Prostate gland (tissue), 2 donors: ENCODE measurements at places on chromosomes 7 and 10. TPM values are rescaled to one million over a fixed set of nuclear protein-coding genes. Genes with fewer than 3 reads are reported as not detected.

- no peak overlapping the region for H3K27ac ChIP-seq
- no peaks in the 10 kb centered on the region for H3K36me3 ChIP-seq
- H3K4me3 ChIP-seq: no peak overlapping the region
- H3K4me1 ChIP-seq: no peaks in the 10 kb centered on the region
Observed at GRCh38 chr10:13924040-13924725, 337.4 kb downstream of the PRPF18 start.

GRCh38 chr10:114499630-114500190 lies 95.4 kb upstream of the AFAP1L2 start:
- no peak overlapping the region for H3K4me3 ChIP-seq
- H3K27ac ChIP-seq: peak overlapping the region; percentile 55
- H3K36me3 ChIP-seq: no peaks in the 10 kb centered on the region
- DNase-seq: peak; percentile 77

GRCh38 chr10:124107072-124107471 lies 13.7 kb upstream of the CHST15 start:
- no peaks in the 10 kb centered on the region for H3K27me3 ChIP-seq
- H3K27ac ChIP-seq: peak overlapping the region; percentile 72
- H3K4me1 ChIP-seq: peaks cover 5% of the 10 kb centered on the region
- H3K4me3 ChIP-seq: no peak overlapping the region
- no peaks in the 10 kb centered on the region for H3K36me3 ChIP-seq

- H3K4me1 ChIP-seq: no peaks in the 10 kb centered on the region
- no peak overlapping the region for H3K27ac ChIP-seq
- H3K4me3 ChIP-seq: no peak overlapping the region
Observed at GRCh38 chr7:156473476-156474240, 166.9 kb upstream of the RNF32 start.

DNA sequence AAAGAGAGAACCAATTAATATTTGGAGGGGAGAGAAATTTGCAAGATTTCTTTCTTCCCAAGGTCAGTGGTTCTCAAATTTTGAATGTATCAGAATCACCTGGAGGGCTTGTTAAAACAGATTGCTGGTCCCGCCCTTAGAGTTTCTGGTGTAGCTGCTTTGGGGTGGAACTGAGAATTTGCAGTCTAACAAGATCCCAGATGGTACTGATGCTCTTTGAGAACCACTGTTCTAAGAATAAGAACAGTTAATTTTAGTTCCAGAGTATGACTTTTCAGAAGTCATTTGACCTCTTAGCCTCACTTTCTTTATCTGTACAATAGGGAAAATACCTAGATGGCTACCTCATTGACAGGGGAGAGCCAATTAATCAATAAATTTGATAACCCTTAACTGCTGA lies 161.6 kb downstream of the PRKG1 start:
- no peaks in the 10 kb centered on the region for H3K4me1 ChIP-seq
- H3K27ac ChIP-seq: no peak overlapping the region
- no peak for DNase-seq

DNA sequence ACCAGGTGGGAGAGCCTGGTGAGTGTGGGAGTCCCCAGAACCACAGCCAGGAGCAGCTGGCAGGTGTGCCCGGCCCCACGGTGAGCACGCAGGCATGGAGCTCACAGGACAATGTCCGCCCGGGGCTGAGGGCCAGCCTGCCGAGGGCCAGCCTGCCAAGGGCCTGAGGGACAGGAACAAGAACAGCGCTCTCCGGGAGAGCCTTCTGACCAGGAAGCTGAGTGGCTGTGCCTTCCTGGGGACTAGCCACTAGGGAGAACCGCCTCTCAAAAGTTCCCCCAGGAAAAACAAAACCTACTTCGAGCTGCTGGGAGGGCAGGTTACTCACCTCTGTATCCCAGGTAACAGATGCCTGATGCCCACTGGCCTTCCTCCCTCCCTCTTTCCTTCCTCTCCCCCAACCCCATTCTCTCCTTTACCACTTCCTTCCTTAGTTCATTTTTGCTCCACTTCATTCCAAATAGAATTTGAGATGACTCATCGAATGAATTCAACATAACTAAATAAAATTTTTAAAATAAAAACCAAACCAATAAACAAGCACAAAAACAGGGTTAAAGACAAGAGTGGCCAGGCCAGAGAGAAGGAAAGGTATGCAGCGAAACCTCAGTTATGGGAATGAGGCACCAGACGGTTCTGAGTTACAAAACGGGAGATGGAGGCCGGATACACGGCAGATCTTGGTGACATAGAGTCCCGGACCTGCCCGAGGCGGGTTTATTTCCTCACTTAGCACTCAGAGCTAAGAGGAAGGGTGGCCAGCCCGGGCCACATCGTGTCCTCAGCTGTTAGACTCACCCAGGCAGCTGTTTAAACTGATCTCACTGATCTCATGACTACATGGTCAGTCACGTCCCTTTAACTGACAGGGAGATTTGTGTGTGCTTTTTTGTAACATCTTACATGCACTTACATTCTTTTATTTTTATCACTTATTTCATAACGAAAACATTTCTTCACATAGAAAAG lies 128.5 kb downstream of the TNS3 start:
- peak overlapping the region; percentile 2 for H3K4me3 ChIP-seq
- peak; percentile 22 for DNase-seq
- no peaks in the 10 kb centered on the region for H3K36me3 ChIP-seq
- no peaks in the 10 kb centered on the region for H3K4me1 ChIP-seq
- H3K27ac ChIP-seq: peak overlapping the region; percentile 47
- H3K27me3 ChIP-seq: no peaks in the 10 kb centered on the region

DNA sequence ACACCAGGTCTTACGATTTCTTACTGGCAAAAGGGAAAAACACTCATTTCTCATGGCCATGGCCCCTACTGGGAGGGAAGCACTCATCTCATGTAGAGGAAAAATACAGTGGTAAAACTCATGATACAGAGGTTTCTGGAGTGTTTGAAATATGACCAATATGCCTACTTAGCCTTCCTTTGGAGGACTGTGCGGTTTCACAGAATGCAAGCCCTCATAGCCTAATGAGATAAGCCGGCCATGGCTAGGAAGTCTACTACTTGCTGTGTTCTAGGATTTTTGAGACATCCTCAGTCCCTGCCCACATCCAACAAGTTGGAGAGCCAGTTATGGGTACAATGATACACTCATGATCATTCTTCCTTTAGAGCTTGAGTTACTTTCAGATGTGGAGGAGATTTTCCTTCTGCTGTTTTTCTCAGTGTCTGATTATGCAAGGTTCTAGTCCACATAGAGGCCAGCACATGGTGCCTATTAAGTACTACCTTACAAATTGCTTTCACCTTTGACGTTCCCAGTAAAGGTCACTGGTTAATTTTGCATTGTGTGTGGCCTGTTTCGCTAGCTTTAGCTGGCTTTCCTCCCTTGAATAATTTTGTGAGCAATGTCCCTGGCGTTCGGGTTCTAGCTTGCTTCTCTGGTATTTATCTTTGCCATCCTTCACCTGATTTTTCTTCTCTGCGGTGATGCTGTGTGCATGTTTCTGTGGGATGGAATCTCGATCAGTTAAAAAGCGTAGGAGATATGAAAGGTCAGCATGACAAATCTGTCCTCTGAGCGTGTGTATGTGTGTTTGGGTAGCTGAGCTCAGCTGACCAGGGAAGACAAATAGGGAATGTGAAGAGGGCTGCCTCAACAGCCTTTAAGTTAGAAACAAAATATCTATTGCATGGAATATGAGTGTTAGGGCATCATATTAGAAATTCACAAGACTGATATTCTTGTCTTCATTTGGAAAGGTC lies 295.4 kb downstream of the LRMDA start:
- no peak for DNase-seq
- no peak overlapping the region for H3K4me3 ChIP-seq
- H3K27me3 ChIP-seq: no peaks in the 10 kb centered on the region
- no peaks in the 10 kb centered on the region for H3K4me1 ChIP-seq
- H3K36me3 ChIP-seq: no peaks in the 10 kb centered on the region
- no peak overlapping the region for H3K27ac ChIP-seq

DNA sequence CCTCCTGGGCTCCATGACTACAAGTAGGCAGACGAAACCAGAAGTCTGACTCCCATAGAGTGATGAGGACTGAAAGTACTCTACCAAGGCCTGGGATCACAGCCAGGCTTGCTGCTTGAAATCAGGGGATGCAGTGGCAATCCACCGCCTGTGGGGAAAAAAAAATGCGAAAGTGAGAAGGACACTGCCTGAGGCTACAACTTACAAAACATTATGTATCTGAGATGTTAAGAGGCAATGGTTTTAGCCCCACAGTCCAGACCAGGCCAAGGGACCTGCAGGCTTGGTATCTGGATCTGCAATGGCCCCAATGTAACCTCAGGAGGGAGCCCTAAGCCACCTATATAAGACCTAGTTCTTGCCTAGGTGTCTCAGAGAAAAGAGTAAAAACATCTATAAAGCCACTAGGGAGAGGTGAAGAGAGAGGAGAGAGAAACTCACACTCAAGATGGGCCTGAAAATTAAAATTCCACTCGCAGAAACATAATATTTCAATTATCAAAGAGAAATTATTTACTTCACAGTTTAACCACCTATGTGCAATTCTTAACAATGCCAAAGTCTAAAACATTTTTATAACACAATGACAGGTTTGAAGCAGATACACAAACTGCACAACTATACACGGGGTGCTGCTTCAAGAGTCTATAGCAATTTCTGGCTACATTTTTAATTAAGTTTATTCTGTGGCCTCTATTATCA lies 13.9 kb downstream of the DNAJC1 start:
- no peak overlapping the region for H3K27ac ChIP-seq
- H3K27me3 ChIP-seq: no peaks in the 10 kb centered on the region
- peak; percentile 30 for DNase-seq
- no peaks in the 10 kb centered on the region for H3K36me3 ChIP-seq

DNA sequence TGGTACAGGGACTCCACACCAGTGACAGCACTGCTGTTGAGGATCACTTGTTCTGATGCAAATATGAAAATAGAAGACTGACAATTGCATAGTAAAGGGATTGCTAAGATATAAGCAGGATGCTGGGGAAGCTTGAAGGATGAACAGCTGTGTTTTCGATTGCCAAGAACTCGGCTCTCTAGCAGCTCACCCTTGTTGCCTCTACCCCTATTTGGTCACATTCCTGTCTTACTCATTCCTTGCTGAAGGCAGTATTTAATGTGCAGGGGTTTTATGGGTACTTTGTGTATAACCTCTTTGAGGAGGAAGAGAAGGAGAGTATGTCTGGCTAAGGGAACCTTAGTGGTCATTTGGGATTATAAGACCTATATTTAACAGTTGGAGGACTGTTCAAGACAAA lies 218.8 kb downstream of the AUTS2 start:
- no peaks in the 10 kb centered on the region for H3K36me3 ChIP-seq
- H3K4me3 ChIP-seq: no peak overlapping the region
- no peaks in the 10 kb centered on the region for H3K4me1 ChIP-seq
- no peaks in the 10 kb centered on the region for H3K27me3 ChIP-seq
- H3K27ac ChIP-seq: no peak overlapping the region
- DNase-seq: no peak

- H3K36me3 ChIP-seq: no peaks in the 10 kb centered on the region
- peak; percentile 80 for DNase-seq
- H3K27me3 ChIP-seq: no peaks in the 10 kb centered on the region
- H3K4me3 ChIP-seq: no peak overlapping the region
- H3K4me1 ChIP-seq: peaks cover 4% of the 10 kb centered on the region
Observed at GRCh38 chr7:104943502-104944343, 70.3 kb upstream of the KMT2E start.

DNA sequence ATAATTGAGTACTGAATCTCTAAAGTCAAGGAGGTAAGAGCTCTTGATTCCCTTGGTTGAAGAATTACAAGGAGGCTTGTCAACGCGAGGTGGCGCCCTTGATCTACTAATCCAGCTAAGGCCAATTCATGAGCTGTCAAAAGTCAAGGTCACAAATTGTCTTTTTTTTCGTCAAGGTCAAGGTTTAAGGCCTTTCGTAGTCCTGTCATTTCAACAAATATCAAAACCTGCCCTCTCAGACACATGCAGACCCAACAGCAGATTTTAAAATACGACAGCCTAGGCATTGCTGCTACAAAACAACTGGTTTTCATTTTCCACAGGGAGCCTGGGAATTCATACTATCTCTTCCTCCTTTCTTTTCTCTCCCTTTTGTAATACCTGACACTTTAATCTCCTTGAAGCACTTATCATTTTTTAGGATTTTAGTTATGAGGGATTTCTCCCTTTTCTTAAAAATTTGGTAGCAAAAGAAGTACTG lies 3.6 kb downstream of the HOXA13 start:
- DNase-seq: peak; percentile 95
- H3K4me1 ChIP-seq: no peaks in the 10 kb centered on the region
- no peaks in the 10 kb centered on the region for H3K27me3 ChIP-seq

DNA sequence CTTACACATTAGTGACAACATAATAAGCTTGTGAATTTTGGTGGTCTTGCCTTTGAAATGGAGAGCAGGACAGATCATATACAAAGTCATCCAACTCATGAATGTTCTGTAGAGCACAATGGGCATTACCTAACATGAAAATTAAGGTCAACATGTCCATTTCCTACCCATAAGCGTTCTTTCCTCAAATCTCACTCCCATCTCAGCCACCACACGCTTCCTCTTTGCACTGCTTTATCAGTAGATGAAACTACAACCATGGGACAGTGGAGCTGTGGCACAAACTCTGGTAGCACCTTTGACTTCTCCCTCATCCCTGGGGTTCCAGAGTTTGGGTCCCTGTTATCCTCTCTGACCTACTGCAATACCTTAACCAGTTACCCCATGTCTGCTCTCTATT lies 2.2 kb downstream of the PON2 start:
- H3K27ac ChIP-seq: no peak overlapping the region
- no peak for DNase-seq
- no peaks in the 10 kb centered on the region for H3K4me1 ChIP-seq
- H3K27me3 ChIP-seq: no peaks in the 10 kb centered on the region
- H3K36me3 ChIP-seq: no peaks in the 10 kb centered on the region
- no peak overlapping the region for H3K4me3 ChIP-seq

DNA sequence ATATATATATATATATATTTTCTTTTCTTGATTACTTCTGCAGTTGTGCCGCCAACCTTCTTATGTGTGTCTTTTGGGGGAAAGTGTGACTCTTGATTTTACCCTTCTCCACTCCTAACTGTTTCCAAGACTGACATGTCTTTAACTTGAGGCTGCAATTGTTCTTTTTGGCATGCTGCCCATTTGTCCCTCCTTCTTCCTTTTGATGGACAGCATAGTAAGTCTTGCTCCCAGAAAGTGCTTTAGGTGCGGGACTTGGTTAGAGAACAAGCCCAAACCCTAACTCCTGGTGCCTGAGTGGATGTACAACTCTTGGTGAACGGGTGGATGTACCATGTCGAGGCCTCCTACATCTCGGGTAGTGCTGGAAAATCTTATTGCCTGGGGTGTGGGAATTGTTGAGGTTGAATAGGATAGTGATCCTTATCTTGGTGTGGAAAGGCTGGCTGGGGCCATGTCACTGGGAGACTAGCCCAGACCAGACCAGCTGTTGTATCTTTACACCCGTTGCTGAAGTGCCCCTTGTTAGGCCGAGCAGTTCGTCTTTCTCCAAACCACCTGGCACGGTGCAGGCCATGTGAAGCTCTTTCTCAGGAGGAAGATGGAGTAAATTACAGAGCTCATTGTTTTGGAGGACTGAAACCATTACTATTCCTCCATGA lies 16.3 kb downstream of the TCF7L2 start:
- no peaks in the 10 kb centered on the region for H3K36me3 ChIP-seq
- H3K4me3 ChIP-seq: no peak overlapping the region
- H3K27me3 ChIP-seq: no peaks in the 10 kb centered on the region
- peak overlapping the region; percentile 23 for H3K27ac ChIP-seq
- DNase-seq: no peak

GNAT3 gene
- total RNA-seq: not detected

MBLAC1 gene
- total RNA-seq: 6.1 TPM

SPDYE18 gene
- not detected for total RNA-seq

TMEM229A gene
- not detected for total RNA-seq

AQP1 gene
- 89.4 TPM for total RNA-seq

COPS6 gene
- 50.8 TPM for total RNA-seq

HK1 gene
- 67.8 TPM for total RNA-seq

ENO4 gene
- total RNA-seq: 0.27 TPM

RPEL1 gene
- total RNA-seq: not detected

SHH gene
- 1.2 TPM for total RNA-seq
